ENCODE measurements at places on chromosomes 3 and 15.

- DNase-seq, result no peak
Observed at GRCh38 chr3:53382106-53382505, 34.8 kb upstream of the DCP1A start.

- DNase-seq, result no peak
Observed at GRCh38 chr3:190694335-190695001, 168.0 kb downstream of the GMNC start.

DNA sequence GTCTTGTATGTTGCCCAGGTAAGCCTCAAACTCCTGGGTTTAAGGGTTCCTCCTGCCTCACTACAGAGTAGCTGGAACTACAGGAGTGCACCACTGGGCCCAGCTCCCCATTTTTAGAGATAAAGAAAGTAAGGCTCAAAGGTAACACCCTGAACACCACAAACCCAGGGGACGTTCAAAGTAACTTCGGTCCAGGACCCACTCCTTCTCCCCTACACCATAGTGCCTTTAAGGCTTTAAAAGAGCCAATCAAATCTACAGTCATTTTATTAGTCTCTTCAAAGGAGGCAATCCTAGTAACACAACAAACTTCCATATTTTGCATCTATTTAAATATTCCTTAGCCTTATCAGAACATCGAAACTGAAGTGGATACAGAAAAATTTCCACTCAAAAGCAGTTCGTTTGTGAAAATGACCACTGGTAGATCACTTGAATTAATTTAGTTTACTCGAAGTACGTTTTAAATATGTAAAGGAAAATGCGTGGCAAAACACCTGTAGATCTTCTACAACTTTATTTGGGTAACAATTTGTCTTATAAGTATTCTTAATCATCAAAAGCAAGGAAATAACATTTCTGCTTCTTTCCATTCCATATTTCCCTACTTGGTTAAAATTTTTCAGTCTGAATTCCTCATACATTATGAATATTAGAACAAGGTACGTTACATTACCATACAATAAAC, 1.8 kb downstream of the STAG1 start:
- DNase-seq, result no peak

GRCh38 chr3:147962408-147963164, 553.4 kb downstream of the ZIC1 start:
- DNase-seq, result no peak

- no peak for DNase-seq
Observed at GRCh38 chr15:89446255-89446891, 50.0 kb downstream of the RHCG start.

DNA sequence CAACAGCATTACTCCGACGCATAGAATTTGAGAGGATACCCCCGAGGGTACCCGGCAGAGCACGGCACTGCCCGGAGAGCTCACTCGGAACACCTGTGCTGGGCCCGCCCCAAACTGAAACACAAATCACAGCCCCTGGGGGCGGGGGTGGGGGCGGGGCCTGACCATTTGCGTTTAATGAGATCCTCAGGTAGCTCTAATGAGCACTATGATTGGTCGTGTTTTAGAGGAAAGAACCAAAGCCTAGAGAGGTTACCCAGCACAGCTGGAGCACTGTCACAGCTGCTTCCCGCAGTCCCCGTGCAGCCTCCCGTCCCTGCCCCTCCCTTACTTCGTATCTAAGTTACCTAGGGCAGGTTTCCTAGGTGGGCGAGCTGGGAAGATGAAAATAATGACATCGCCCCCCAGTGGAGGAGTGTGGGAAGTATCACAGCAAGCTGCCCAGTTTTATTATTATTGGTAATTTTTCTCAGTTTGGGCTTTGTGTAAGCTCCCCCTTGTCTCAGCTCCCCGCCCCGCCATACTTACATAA, 187.1 kb downstream of the PDE8A start:
- DNase-seq, result peak; percentile 70

DNA sequence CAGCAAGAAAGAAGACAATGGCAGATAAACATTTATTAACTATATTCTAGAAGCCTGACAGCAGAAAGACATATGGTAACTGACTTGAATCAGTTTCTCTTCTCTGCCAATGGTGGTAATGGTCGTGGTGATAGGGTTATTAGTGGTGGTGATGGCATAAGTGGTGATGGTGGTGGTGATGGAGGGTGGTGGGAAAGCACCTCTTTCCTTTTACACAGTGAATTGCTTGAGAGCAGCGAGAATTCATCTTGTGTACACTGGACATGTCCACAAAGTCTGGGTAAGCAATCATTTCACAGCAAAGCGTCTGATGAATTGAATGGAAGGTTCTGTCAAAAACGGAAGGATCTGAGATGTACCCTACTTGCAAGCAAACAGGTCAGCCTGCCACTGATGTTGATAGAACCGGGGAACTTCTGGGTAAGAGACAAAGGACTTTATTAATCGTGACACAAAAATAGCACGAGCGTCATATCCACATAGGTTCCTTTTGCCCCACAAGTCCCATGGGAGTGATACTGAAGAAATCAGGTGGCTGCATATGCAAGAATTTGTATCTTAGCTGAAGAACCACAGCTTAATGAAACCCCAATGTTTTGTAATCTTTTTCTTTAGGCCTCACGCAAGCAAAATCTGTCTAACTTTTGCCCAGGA, 23.5 kb upstream of the TBC1D5 start:
- DNase-seq, result no peak

DNA sequence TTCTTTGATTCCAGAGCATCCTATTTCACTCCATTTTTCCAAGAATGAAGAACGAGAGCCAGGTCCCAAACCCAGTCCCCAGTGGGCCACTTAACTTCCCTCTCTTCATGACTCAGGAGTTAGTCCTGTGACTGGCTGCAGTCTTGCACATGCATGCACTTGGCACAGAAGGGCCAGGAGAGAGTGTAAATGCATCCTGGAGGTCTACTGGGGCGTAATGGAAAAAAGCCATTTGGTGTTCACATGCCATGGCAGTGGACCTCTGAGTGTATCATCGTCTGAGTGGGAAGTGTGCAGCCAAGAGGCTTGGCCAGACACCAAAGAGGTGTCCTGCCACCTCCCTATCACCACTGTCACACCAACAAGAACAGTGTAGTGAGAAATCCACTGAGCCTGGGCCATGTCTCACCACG, 15.1 kb upstream of the RFTN1 start:
- DNase-seq, result no peak

- no peak for DNase-seq
Observed at GRCh38 chr3:129564981-129565644, 22.1 kb downstream of the H1-8 start.

- no peak for DNase-seq
Observed at GRCh38 chr3:8336456-8336855, 165.2 kb upstream of the LMCD1 start.

- DNase-seq, result no peak
Observed at GRCh38 chr3:63470745-63471144, 181.7 kb upstream of the SNTN start.
